Brain pericyte (primary cell): ENCODE measurements at places on chromosomes 4 and X.

- no peak for DNase-seq
These were observed 15.0 kb downstream of the MECP2 start for GRCh38 chrX:154082396-154083125.

DNA sequence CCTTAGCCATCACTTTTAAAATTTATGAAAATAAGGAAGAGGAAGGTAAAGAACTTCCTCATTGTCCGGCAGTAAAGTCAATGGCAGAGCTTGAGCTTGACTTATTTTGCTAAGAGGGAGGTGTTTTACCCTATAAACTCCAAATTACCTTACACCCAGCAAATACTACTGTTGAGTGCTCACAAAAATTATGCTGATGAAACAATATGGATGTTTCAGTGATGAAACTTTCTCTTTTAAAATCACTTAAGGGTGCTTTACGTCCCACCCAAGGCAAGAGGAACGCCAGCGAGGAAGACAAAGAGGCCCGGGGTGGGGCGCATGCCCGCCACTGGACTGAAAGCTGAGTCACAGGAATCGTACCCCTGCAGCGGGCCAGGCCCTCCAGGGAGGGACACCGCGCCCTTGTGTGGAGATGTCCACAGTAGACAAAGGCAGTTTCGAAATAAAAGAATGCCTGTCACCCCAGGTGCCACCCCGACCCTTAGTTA is 560 bp upstream of the TMSB4X start:
- DNase-seq, result no peak

DNA sequence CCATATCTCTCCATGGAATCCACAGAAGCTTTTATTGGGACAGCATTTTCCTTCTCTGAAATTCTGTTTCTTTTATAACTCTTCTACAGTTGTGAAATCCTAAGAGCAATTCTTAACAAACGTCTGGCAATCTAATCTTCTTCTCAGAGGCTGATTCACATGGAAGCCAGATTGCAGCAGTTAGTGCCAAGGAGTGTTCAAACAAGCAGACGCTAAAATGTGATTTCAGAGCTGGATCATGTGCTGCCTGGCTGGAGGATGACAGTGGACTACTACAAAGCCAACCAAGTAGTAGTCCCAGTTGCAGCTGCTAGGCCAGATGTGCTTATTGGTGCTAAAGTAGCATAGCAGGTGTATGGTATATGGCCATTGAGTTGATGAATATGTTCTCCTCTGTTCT is 27.7 kb upstream of the GLRB start:
- DNase-seq, result no peak

DNA sequence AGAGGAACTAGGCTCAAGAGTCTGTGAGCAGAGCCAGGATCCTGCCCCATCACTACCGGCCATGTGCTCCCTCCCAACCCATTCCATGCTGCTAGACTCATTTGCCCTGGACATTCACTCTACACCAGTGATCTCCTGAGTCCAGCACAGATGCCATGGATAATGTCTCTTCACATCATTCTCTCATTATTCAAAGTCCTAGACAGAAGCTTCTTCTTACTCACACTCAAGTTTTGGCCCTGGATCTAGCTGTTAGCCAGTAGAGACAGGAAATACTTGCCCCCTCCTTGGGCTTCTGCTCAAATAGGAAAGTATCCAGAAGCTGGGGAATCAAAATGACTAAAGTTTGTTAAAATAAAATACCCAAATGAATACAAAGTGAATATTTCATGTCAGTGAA is 266.8 kb upstream of the LDB2 start:
- no peak for DNase-seq

- no peak for DNase-seq
These were observed 56.5 kb downstream of the ANTXR2 start for GRCh38 chr4:80016506-80016905.

DNA sequence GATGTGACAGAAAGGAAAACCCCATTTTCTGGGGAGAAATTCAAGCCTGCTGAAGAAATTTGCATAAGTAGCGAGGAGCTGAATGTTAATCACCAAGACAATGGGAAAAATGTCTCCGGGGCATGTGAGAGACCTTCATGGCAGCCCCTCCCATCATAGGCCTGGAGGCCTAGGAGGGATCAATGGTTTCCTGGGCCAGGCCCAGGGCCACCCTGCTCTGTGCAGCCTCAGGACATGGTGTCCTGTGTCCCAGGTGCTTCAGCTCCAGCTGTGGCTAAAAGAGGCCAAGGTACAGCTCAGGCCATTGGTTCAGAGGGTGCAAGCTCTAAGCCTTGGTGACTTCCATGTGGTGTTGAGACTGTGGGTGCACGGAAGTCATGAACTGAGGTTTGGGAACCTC is 31.2 kb downstream of the ETDB start:
- DNase-seq, result no peak

DNA sequence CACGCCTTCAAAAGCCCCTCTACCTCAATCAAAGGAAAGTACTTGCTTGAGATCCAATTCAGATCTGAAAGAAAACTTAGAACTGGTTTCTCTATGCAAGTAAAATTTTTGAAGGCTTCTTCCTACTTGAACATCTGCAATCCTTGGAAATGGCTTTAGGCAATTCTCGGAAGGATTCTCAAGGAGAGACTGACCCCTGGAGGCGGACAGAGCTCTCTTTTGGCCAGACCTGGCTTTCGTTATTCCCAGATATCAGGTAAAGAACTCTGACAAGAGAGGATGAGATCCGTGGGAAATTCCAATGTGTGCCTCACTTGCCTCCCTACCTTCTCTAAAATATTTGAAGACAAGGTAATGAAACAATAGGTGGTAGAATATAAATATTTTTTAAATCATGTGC is 670.3 kb upstream of the FAM241A start:
- DNase-seq, result no peak

- no peak for DNase-seq
These were observed 89.9 kb upstream of the TLR2 start for GRCh38 chr4:153594210-153594609.

GRCh38 chr4:157043131-157043530 is 32.8 kb upstream of the GLRB start:
- DNase-seq, result no peak

- DNase-seq, result no peak
These were observed 12.6 kb downstream of the C4orf36 start for GRCh38 chr4:86879641-86880040.

DNA sequence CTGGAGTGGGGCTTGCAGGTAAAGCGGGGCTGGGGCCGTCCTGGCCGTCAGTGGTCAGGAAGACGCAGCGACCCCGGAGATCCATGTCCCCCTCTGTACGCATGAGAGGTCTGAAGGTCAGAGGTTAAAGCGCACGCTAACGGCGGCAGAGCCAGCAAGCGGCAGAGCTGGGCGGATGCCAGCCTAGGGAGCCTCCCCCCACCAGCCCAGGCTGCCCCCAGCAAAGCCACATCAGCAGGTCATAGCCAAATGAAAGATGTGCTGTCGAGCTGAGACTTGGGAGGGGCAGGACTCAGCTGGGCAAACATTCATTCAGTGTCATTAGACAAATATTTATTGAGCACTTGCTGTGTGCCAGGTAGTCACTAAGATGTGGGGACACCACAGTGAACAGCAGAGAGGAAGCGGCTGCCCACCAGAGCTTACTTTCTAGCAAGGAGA is 593 bp upstream of the JAKMIP1 start:
- no peak for DNase-seq

GRCh38 chr4:54929459-54929858 is 195.9 kb downstream of the KDR start:
- no peak for DNase-seq

GRCh38 chr4:97558204-97558778 is 585.0 kb downstream of the STPG2 start:
- no peak for DNase-seq

- DNase-seq, result no peak
These were observed 38.0 kb upstream of the SPON2 start for GRCh38 chr4:1210241-1210841.

DNA sequence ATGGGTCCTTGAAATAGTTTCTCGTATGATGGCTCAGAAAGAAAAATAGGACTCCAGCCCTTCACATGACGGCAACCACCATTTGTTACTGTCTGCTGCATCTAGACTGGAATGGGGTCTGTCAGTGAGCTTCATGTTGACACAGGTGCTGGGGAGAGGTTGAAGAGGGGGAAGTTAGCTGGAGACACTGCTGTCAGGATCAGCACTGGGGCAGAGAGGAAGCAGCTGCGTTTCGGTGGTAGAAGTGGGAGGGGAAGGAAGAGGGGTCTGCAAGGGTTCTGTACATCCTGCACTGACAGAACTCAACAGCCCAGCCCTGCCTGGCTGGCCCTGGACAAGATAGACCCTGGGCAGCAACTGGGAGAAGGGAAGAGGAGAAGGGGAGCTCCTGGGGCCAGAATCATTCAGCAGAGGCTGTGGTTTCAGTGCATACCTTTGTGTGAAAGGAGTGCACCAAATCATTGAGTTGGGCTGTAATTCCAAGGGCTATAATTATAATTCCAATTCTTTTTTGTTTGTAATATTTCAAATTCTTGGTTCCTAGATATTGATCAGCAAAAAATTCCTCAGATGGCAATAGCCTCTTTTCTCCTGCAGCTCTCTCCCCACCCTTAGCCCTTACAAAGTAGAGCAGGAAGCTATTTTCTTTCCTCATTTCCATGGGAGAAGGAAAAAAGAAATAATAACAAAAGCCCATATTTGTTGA is 119.4 kb upstream of the C1GALT1C1 start:
- no peak for DNase-seq

DNA sequence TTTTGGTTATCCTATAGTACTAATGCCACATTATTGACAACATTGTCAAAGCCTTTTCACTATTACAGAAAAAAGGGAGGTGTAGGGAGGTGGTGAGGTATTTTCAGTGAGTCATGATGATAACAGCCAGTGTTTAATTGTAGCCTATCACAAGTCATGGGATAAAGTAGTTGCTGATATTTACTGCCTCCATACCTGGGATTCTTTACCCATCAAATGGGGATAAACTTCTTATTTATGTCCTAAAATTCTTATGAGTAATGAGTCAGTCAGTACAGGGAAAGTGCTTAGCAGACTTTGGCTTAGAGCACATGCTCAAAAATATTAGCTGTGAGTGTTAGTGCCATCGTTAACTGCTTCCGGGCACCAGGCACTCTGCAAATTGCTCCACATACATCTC is 25.7 kb downstream of the ADGRG2 start:
- DNase-seq, result no peak

- DNase-seq, result no peak
These were observed 259.1 kb upstream of the NOCT start for GRCh38 chr4:138756519-138756918.

DNA sequence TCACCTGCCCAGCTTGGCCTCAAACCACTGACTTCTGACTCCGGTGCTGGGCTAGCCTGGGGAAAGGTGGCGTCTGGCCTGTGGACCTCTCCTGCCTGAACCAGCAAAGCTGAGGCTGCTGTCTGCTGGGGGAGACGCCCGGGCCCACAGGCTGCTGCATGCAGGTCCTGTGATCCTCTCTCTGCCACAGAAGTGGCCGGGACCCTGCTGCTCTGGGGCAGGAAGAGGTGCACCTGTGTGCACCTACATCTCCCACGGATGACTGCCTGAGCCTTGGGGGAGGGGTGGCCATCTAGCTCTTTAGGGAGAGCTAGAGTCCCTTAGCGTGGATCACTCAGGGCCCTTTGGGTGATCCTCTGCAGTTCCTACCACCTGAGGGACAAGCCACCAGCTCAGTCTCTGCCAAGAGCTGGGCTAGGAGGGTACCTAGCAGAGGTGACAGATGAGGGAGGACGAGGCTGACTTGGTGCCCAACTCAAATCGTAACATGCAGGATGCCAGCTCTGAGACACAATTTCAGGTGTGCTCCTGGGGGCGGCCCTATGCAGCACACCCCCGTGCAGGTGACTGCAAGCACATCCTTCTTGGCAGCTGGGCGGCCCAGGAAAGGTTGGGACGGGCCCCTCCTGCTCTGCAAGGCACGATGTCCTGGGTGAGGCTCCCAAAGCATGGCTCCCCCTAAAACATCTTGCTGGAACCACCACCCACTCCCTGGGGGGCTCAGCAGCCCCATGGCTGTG is 22.5 kb downstream of the LETM1 start:
- no peak for DNase-seq

DNA sequence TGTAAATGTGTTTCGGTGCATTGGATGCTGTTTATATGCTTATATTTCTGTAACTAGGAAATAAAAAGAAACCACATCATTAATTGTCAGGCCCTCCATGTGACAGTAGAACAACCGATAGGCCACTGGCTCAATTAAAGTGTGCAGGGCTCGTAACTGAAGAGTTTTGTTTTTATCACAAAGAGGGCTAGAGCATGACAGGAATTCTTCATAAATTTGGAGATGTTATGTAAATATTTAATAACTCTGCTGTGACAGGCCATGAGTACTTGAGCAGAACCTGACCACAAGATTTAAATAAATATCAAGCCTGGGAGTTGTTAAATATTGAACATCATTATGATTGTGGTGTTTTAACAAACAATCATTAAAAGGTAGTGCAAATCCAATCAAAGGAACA is 55.9 kb downstream of the MID1 start:
- DNase-seq, result no peak

DNA sequence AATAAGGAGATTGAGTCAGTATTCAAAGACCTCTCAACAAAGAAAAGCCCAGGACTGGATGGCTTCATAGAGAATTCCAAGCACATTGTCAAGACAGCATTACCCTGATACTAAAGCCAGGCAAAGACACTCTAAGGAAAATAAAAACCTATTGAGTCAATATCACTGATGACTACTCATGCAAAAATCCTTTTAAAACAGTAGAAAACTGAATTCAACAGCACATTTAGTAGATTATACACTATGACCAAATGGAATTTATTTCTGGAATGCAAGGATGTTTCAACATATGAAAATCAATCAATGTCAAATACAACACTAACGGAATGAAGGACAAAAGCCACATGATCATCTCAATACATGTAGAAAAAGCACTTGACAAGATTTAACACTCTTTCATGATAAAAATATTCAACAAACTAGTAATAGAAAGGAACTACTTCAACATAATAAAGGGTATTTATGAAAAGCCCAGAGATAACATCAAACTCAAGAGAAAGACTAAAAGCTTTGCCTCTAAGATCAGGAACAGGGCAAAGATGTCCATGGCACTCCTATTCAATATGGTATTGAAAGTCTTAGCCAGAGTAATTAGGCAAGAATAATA is 633.3 kb downstream of the ANKRD50 start:
- no peak for DNase-seq

- no peak for DNase-seq
These were observed 52.3 kb downstream of the TMPRSS11B start for GRCh38 chr4:68193194-68193593.
